ENCODE measurements at places on chromosomes 12 and 14.

DNA sequence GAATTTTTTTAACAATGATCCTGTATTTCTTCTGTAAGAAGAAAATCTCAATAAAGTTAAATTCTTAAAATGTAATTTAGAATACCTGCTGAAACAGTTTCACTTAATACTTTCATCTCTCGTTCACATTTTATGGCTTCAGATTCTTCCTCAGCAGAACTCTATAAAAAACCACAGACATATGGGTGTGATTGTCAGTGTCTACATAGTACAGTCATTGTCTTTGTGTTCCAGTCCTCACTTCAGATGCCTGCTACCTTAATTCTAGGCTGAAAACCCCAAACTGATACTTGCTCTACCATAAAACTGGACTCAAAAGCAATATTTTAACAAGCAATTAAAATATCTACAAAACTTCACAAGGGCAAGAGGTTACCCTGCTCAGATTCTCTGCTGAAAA, 71.8 kb downstream of the DNAI7 start:
- peak; percentile 6 for DNase-seq

- peak; percentile 38 for DNase-seq
Observed at GRCh38 chr12:96354326-96354725, 45.9 kb downstream of the CDK17 start.

GRCh38 chr14:59863806-59864525, 6.6 kb downstream of the RTN1 start:
- no peak for DNase-seq

- peak; percentile 88 for DNase-seq
Observed at GRCh38 chr12:25518512-25518911, 34.6 kb downstream of the LMNTD1 start.

- DNase-seq: no peak
Observed at GRCh38 chr14:98249057-98249456, 1022.9 kb downstream of the BCL11B start.

DNA sequence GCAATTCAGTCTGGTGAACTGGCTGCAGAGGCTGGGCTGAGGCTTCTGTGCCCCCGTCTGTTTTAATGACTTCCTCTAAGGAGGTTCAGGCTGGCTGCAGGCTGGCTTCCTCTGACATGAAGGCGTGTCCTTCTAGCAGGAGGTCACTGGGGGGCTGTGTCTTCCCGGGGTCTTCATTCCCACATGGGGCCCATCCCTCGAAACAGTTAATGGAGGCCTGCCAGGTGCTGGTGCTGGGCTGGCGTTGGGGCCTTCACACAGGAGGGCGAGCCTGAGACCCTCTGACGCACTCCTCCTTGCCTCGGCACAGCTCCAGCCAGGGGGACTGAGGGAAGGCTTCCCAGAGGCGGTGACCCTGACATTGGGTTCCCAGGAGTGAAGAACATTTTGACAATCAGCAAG, 57.7 kb upstream of the DLK1 start:
- no peak for DNase-seq

GRCh38 chr14:68359837-68360552, 432.9 kb downstream of the ZFP36L1 start:
- DNase-seq: peak; percentile 40
